ENCODE measurements at places on chromosomes 4 and X.

DNA sequence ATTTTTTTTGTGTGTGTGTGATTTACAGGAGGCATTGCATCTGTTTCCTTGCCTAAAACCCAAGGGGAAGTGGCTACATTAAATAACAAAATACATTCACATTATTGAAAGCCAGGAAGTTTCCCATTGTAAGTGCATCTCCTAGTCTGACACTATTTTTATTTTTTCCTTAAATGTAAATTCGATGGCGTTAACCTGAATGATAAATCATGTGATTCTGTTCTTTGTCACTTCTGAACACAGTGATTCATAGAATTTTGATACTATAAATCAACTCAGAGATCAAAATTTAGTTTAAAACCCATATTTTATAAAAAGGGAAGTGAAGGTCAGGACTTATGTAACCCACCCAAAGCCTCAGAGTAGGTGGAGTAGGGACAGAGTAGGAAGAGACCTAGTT is 258.1 kb downstream of the GABRG1 start:
- DNase-seq = no peak

- no peak for DNase-seq
These were observed 23.4 kb downstream of the PAK3 start for GRCh38 chrX:111119341-111119740.

DNA sequence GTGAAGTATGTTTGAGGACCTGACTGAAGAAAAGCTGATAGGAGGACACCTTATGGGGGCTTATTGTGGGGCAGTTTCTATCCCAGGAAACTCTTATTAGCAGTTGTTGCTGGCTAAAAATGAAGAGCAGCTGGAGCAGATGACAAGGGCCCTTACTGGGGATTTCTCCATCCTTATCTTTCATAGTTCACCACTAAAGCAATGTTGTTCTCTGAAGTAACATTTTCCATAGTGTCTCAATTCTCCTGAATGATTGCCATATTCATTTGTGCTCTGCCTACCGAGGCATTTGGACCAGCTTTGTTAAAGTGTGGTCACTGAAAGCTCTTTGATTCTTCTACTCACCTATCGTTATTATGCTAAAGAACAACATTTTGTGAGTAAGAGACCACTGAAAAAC is 7.7 kb downstream of the ENOX2 start:
- DNase-seq = no peak

GRCh38 chrX:77505227-77505626 is 58.0 kb downstream of the FGF16 start:
- no peak for DNase-seq

GRCh38 chr4:88033309-88033708 is 25.9 kb downstream of the PKD2 start:
- peak; percentile 20 for DNase-seq

GRCh38 chr4:2863649-2864048 is 20.0 kb downstream of the ADD1 start:
- no peak for DNase-seq

- no peak for DNase-seq
These were observed 153.3 kb upstream of the TBL1X start for GRCh38 chrX:9311421-9312160.

GRCh38 chr4:38195486-38195885 is 235.3 kb downstream of the PTTG2 start:
- DNase-seq = no peak

GRCh38 chr4:17561195-17561909 is 15.6 kb upstream of the LAP3 start:
- DNase-seq = no peak

DNA sequence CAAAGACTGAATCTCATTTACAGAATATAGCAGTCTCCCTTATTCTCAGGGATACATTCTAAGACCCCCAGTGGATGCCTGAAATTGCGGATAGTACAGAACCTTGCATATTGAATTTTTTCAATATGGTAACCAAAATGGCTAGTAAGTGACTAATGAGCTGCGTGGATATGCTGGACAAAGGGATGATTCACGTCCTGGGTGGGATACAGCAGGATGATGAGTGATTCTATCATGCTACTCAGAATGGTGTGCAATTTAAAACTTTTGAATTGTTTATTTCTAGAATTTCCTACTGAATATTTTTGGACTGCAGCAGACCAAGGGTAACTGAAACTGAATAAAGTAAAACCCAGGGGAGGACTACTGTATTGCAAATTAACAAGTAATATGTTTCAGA is 66.7 kb downstream of the STAG2 start:
- no peak for DNase-seq

DNA sequence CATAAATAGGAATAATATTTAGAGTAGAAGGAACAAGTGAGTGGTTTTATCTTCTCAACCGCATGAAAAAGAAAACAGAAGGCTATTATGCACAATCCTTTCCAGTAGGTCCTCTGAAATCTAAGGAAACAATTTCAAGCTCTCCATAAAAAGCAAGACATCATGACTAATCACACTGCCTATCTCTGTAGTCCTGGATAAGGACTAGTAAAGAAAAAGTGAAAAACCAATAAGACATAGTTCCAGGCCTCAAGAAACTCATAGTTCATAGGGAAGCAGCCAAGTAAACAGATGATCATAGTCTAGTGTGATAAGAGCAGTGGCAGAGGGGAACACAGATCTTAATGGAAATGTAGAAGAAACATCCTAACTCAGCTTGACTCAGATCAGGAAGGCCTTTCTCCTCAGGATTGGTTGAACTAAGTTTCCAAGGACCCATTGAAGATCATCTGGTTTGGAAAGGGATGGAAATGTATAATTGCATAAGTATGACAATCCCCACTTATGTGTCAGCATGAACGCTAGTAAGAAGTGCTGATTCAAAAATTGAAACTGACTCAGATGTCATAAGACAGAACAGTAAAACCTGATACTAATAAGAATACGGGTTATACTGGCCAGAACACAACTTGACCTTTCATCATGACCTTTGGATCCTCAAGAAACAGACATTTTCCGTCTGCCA is 155.3 kb downstream of the GRIA3 start:
- no peak for DNase-seq

GRCh38 chr4:174592256-174592984 is 70.1 kb upstream of the HPGD start:
- DNase-seq = no peak

GRCh38 chr4:80017125-80017854 is 55.7 kb downstream of the ANTXR2 start:
- no peak for DNase-seq

GRCh38 chr4:145843148-145843547 is 95.5 kb downstream of the ZNF827 start:
- no peak for DNase-seq

DNA sequence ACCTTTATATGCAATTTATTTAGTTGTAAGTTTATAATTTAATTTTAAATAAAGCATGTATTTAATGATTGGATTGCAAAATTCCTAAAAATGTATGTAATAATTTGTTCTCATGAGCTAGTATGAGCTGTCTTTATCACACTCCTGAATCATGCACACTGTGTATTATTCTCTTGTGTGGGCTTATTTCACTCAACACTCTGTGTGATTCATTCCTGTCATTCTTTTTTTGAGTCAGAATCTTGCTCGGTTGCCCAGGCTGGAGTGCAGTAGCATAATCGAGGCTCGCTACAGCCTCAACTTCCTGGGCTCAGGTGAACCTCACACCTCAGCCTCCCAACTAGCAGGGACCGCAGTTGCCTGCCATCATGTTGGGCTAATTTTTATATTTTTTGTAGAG is 123.1 kb upstream of the SLC34A2 start:
- no peak for DNase-seq

DNA sequence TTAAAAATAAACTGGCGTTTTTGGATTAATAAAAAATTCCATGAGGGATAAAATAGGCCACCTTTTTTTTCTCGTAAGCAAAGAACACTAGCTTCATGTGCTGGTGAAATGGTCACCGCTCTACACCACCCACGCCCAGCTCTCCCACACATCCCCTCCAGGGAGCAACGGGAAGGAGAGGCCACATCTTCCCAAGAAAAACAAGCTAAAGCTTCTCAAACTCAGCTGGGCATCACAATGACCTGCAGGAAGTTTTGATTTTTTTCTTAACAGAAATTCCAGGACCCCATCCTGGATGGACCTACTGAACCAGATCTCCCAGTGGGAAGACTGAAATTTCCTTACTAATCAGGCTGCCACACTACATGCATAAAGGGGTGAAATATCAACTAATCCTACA is 9.8 kb downstream of the TSPAN5 start:
- DNase-seq = no peak

GRCh38 chr4:27350161-27350560 is 489.5 kb downstream of the STIM2 start:
- DNase-seq = no peak

- DNase-seq = no peak
These were observed 198.3 kb upstream of the GYPA start for GRCh38 chr4:144338834-144339233.

- no peak for DNase-seq
These were observed 7.5 kb downstream of the APEX2 start for GRCh38 chrX:55007656-55008055.

DNA sequence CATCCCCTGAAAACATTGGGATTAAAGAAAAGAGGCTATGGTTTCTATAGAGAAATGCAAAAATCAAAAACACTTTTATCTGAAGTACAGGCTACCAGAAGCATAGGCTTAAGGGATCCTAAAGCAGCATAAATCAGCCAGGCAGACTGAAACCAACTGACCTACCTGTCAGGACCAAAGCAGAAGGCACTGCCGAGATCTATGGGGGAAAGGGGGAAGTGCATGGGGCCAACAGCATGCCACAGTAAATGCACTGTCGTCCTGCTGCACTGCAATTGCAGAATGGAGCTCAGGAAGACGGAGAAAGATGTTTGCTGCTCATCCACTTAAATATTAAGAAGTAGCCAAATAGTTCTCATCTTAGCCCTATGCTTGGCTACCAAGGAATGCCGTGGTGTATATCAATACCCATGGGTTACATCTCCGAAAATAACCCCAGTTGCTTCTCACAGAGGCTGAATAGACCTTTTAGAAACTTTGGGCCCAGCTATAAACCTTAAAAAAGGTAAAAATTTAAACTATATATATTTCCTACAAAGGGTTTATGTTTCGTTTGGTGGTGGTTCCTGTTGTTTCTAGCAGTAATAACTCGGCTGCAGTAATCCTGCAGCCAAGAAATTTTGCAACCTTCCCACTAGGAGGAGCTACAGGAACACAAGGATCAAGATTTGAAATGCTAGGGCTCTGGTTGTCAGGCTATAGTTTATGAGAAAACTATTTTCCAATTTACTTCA is 312.2 kb upstream of the DIAPH2 start:
- no peak for DNase-seq

- no peak for DNase-seq
These were observed at the start of gene KLHL34 for GRCh38 chrX:21658152-21658737. Gene KLHL34 (minus strand): TSS chrX:21658330. CDS start chrX:21657788, 542 bp downstream.

DNA sequence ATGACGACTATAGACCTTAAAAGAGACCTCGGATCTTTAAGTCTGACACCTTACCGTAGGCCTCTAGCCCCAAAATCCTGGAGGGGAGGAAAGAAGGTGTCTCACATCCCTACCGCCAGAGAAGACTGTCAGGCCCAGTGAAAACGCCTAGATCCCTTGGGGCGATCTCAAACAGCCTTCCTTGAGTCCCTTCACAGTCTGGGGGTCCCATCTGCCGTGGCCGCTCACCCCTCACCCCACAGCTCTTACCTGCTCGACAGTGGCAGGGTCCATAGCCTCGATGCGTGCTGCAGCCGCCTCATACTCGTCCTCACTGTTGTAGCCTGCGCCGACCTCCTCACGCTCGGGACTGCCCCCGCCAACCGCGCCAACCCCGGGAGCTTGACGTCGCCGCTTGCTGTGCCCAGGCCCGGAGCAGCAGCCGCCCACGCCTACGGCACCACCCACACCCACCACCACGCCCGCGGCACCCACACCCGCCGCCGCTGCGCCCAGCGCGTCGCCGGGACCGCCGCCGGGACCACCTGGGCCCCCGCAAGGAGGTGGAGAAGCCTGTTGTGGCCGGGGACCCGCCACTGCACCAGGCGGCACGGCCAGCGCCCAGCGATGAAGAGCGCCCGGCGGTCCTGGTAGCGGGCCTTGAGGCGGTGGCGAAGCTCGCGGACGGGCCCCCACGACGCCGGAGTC is 536 bp downstream of the OTUD5 start:
- DNase-seq = no peak

GRCh38 chr4:143668930-143669552 is 31.4 kb downstream of the FREM3 start:
- no peak for DNase-seq
